DMS53 (cell line): ENCODE measurements at places on chromosomes 2 and 18.

GRCh38 chr18:48637081-48637990 is 98.5 kb downstream of the CTIF start:
- no peak for DNase-seq

- peak; percentile 93 for DNase-seq
Measured at GRCh38 chr18:1914489-1914888, 656.8 kb downstream of the METTL4 start.

GRCh38 chr2:109268916-109269315 is 139.9 kb downstream of the SH3RF3 start:
- DNase-seq = no peak

DNA sequence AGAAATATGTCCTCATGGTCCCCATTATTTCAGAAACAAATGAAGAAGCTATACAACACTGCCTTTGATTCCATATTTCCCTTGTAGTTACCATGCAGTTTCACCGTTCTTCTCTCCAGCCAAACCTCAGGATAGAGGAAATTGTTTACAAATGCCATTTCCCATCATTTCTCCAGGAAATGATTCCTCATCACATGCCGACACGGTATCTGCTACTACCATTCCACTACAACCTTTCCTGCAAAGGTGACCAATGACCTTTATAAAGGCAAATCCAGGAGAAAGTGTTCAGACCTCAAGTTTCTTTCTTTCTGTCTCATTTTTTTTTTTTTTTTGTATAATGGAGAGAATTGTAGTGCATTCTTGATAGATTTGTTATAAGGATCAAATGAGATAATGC is 460.8 kb upstream of the CDH20 start:
- no peak for DNase-seq

DNA sequence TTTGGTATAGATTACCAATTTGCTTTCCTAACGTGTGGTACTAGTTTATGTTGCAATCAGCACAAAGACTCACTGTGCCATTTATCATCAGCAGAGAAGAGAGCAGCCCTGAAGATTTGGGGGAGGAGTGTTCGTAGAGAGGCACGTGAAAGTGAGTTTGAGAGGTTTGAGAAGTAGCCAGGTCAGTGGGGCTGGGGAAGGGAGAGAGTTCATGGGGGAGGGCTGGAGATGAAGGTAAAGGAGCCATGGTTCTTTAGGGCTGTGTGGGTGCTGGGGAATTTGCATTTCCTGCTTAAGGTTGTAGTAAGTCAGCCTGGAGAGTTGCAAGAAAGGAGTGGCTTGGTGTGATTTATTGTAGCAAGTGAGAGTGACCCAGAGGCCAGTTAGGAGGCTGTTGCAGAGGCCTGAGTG is 172.1 kb downstream of the NEDD4L start:
- DNase-seq = no peak

GRCh38 chr2:73337828-73338227 is 44.5 kb upstream of the EGR4 start:
- DNase-seq = no peak
